ENCODE measurements at places on chromosomes 12 and 14.
A peak's percentile ranks its signal among the peaks of the same experiment; 100 is the strongest.

DNA sequence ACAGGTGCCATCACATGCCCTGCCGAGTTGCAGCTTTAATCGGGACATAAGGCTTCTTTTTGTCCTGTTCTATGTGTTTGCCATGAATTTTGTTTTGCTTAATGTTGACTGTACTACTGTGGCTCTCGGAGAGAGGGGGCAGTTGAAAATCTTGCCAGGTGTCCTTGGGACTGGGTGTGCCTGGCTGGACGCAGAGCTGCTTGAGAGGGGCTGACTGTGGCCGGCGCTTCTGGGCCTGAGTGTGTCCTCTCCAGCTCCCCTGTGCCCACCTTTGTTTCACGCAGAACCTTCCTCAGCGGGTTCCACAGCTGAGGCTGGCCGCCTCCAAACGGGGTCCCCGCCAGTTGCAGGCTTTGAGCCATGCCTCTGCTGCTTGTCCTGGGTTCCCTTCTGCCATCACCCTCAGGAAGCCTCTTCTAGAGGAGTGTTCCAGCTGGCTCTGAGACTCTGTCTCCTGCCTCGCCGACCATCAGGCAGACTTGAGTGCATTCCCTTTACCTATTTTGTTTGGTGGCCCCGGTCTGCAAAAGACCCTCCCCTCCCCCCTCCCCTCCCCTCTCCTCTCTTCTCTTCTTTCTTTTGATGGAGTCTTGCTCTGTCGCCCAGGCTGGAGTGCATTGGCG is 49.7 kb downstream of the DDX51 start:
- no peak for DNase-seq

DNA sequence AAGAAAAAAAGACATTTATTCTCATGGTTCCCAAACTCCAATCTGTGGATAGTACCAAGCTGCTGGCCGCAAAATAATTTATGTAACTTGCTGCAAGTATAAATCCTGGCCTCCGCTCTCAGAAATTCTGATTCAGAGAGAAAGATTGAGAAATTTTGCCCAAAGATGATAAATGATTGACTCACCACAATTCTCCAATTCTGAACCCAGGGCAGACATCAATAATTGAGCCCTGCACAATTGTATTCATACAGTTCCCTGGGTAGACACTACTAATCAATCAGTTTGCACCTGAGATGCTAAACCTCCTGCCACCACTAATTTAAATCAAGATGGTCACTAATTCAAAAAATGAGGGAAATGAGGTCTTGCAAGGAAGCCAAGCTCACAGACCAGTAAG is 38.2 kb downstream of the TRPV4 start:
- no peak for DNase-seq

DNA sequence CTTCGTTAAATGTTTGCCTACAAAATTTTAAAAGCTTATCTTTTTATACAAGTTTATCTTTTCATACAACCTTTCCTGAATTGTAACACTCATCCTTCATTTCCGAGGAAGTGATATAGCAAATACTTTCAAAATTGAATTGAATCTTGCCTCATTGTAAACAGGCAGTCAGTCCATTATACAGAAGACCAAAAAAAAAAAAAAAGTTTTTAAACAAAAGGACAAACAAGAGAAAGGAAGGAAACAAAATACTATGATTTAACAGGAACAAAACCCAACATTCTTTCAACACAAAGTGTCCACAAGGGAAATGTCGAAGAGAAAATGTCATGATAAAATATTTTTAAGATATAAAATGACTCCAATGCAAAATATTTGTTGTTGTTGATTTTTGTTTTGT is 8.5 kb downstream of the ATF7 start:
- DNase-seq = no peak

- no peak for DNase-seq
Measured at GRCh38 chr12:94753036-94753679, 102.8 kb upstream of the TMCC3 start.

DNA sequence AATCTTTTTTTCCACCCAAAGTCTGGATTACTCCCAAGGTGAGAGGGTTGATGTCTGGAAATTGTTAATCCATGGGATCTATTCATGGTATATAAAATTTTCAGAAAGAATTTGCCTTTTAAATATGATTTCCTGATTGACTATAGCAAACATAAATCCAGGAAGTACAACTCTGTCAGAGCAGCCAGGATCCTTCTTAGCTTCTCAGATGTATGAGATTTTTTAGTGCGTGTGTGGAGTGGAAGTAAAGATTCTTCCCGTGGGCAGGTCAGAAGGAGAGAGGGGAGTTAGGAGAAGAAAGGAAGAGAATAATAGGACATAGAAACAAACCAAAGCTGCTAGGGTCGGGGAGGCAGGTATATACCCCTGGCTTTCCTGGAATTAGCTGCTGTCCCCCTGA is 159.3 kb downstream of the FBXL14 start:
- no peak for DNase-seq

DNA sequence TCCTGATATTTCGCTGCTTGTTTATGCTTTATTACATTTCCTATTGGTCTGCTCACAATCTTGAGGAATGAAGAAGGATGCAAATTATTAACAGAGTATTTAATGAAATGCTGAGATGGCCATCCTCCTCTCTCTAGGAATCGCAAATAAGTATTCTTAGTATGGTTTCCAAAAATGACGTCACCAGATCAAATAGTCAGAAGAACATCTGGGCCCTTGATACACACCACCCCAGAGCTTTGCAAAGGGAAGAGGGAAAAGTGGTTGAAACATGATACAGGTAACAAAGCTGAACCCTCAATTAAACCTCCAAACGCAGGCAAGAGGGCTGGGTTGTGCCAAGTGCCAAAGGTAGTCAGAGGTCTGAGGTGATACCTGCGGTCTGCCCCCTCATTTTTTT is 107.3 kb downstream of the BCL11B start:
- peak; percentile 26 for DNase-seq

DNA sequence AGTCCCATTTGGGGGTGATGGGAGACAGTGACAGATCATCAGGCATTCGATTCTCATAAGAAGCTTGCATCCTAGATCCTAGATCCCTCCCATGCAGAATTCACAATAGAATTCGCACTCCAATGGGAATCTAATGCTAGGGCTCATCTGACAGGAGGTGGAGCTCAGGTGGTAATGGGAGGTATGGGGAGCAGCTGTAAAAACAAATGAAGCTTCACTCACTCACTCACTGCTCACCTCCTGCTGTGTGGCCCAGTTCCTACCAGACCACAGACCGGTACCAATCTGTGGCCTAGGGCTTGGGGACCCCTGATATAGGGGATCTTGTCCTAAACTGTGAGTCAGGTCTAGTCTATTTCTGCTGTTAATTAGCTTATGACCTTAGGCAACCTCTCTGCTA is 40.1 kb upstream of the EPS8 start:
- DNase-seq = no peak

GRCh38 chr14:81166121-81166520 is 54.6 kb downstream of the GTF2A1 start:
- DNase-seq = no peak

DNA sequence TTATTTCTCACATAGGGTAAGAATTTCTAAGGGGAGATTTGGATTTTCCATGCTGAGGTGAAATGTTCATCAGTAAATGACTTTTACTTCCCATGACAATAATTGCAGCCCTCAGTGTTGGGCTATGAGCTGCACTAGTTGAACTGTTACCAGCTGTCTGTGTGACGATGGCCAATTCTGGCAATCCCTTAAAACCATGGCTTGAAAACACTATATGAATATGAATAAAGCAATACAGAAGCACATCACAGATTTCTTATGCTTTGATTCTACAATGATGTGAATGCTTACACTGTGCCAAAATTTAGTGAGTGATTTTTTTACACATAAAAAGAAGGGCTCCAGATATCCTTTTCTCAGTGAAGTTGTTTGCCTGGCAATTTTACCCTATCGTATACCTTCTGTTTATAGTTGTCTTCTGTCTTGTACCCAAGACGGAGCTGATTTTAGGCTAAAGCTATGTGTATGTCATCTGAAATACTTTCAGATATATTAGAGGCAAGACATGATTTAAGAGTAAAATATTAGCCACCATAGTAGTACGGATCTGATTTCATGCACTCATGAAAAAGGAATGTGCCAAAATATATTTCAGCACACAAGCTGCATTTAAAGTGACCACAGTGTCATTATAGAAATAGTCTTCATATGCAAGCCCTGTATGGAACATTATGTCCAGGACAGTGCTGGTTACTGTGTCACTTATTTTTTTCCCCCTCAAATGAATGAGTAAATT is 52.0 kb downstream of the SLC38A4 start:
- no peak for DNase-seq

GRCh38 chr14:84657911-84658310 is 872.0 kb upstream of the FLRT2 start:
- no peak for DNase-seq

DNA sequence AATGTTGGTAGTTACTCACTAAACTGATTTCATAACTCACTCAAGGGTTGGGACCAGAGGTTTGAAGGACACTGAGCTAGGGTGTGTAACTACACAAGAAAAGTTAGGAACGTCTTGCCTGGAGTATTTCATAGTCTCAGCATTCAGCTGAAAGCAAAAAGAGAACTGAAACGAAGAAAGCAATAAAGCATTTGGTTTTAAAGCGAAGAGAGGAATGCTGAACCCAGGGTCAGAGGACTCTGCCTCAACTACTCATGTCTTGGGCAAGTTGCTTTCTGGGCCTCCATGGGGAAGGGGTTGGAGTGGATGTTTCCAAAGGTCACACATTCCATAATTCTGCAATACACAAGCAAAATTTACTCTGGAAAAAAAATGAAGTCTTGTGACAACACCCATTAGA is 1.4 kb downstream of the GNS start:
- DNase-seq = no peak

DNA sequence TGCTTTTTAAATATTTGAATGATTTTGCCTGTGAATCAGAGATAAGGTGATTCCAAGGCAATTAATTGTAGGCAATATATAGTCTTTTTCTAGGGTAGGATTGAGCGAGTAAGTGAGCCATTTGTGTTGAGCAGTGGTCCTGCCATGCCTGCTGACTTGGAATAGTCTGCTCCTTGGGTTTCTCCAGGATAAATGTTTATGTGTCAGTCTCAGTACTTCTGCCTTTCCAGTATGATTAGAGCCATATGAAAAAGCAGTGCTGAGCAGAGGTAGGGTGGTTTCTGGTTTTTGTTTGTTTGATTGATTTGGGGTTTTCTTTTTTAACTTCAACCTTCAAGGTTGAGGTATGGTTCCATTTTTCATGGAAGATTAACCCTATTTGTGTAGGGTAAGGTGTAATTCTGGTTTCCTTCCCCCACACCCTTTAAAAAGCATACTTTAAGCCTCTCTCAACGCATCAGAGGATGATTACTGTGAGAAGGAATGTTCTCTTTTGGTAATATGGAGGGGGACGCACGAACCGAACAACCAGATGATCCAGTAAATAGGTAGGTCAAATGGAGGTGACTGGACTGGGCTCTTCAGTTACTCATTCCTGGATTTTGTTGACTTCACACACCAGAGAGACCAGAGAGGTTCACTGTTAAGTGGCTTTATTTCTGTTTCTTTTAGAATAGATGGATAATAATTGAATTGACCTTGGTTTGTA is 22.7 kb downstream of the FRMD6 start:
- no peak for DNase-seq

DNA sequence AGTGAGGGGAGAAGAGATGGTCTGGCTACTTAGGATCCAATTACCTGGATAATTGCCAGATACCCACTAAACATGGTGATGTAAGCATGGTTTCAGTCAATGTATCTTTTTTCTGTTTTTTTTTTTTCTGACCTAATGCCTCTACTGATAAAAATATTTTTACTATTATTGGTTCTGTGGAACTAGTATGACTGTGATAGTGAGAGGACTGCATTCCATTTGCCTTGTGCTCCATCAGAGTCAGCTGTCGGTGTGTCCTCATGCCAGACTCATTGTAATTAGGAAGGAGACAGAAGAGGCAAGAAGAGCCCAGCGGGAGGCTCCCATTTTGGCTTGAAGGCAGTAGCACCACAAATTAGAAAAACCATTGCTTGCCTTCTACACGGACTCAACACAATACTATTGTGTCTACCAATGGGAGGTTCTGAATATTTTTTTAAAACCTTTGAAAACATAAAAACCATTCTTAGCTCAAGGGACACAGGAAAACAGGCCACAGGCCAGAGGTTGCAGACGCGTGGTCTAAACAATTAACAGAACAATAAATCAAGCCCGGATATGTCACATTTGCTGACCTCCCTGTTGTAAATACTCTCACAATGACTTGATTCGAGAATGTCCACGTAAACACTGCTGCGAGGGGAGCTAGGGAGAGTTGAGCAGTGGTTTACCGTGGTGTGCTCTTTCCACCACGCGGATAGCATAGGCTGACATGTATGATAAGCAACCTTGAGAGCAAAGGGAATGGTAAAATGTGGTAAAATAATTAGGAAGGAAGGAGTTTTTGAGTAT is 13.5 kb upstream of the DCP1B start:
- no peak for DNase-seq

GRCh38 chr14:89609500-89610100 is 192.6 kb upstream of the FOXN3 start:
- no peak for DNase-seq

GRCh38 chr14:66507181-66507721 is 696 bp upstream of the GPHN start:
- no peak for DNase-seq

Measured in NCI-H2029 treated with DMSO at 0.1 percent for 48 hours (cell line).